ENCODE measurements at places on chromosomes 11 and 22.
A peak's percentile ranks its signal among the peaks of the same experiment; 100 is the strongest.

- no peak for DNase-seq
Observed at GRCh38 chr11:62687508-62688396, 1.6 kb downstream of the LRRN4CL start.

- no peak for DNase-seq
Observed at GRCh38 chr11:120401506-120401905, 65.3 kb downstream of the ARHGEF12 start.

DNA sequence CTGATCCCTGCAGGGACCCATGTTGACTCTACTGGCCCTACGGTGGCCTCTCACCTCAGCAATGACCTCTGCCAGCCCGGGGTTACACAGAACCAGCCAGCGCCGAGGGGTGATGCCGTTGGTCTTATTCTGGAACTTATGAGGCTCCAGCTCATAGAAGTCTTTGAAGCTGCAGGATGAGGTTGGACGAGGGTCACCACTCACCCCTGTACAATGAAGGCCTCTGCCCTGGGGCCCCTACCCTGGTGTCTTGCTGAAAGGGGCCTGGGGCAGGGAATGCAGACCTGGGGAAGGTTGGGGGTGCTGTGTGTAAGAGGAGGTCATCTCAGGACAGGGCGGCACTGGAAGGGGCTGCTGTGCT is 6.8 kb downstream of the PYGM start:
- no peak for DNase-seq

DNA sequence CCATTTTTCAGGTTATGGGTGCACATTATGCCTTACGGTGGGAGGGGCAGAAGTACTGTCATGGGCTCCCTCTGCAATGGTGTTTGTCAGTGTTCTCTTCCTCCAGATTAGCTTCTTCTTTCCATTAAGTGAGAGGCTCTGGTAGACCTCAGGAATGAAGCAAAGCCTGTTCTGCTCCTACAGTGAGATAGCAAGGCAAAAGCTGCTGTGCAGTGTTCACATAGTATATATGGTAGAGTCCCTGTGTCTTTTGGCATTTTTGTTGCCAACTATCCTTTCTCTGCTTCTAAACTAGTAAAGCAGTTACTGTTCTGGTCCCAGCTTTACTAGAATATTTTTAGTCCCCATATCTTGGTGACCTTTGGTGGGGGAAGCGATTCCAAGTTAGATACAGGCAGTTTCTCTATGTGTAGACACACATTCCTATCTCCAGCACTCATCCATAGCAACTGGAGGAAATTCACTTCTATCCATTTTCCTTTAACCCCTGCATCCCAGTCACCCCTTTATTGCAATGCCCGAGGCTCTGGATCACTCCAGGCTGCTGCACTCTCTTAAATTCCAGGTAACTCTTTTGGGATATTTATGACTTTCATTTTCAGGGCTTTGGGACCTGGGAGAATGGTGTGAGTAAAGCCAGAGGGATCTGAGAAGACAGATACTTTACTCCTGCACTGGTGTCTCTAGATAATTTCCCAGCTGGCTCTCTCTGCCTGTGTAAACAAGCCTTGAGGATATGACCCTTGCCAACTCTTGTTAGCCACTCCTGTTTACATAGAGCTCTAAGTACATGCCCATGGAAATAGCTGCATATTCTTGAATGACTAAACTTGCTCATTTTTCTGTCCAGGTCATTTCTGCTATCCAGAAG is 3.9 kb upstream of the TRIM34 start:
- no peak for DNase-seq

GRCh38 chr22:45515676-45516075 is 13.0 kb downstream of the FBLN1 start:
- no peak for DNase-seq

DNA sequence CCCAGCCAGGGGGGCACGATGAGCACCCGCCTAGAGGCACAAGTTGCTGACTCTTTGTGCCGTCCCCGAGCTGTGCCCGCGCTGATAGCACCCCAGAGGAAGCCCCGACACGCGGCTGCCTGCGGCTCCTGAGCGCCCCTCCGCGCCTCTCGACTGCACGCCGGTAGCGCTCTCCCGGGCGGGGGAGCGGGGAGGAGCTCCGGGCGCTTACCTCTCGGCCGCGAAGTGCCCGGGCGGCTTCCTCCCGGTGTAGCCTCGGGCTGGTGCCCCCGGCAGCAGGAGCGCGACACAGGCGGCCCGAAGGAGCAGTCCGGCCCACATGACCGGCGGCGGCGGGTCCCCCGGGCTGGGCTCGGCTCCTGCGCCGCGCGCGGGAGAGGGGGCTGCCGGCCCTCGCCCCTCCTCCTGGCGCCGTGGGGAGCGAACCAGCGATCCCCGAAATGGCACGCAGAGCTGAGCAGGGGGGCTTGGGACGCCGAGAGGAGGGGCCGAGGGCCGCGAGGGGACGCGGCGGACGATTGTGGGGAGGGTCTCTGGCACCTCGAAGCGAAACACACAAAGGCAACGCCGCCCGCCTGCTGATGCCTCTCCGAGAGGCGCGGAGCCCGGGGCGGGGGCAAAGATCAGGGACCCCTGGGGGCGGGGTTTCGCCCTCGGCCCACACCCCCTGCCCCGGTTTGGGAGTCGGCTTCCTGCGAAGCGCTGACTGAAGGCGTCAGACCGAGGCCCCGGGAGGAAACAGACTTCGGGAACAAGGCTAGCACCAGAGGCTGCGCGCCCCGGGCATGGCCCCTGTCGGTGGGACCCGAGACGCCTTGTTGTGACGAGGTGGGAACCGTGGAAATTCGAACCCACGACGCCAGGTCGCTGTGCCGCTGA is at the start of gene VWCE:
Gene VWCE, minus strand, starts transcription at position 600 of the 879 bp plus-strand sequence. Its CDS starts 279 bp downstream, at position 321.
- DNase-seq = peak; percentile 51

Measured in activated CD4-positive, alpha-beta T cell treated with anti-CD3 and anti-CD28 coated beads, Interleukin-2, amount 50 U/mL, for 1 hour (primary cell).